ENCODE measurements at places on chromosomes 5 and 9.

DNA sequence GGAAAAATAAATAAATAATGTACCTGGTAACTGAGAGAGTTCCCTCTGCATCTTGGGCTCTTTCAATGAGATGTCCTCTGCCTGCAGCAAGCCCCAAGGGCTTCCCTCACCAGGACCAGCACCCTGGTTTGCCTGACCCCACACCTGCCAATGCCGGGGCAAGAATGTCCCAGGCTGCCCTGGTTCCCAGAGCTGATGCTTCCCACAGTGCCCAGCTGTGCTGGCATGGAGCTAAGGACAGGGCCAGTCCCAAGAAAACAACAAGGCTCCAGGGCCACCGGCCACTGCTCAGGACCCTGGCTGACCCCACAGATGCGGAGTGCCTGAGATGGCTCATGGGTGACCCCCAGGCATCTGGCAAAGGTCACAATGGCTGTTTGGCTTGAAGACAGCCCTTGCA, 123.5 kb downstream of the KCNIP1 start:
- DNase-seq, result no peak

DNA sequence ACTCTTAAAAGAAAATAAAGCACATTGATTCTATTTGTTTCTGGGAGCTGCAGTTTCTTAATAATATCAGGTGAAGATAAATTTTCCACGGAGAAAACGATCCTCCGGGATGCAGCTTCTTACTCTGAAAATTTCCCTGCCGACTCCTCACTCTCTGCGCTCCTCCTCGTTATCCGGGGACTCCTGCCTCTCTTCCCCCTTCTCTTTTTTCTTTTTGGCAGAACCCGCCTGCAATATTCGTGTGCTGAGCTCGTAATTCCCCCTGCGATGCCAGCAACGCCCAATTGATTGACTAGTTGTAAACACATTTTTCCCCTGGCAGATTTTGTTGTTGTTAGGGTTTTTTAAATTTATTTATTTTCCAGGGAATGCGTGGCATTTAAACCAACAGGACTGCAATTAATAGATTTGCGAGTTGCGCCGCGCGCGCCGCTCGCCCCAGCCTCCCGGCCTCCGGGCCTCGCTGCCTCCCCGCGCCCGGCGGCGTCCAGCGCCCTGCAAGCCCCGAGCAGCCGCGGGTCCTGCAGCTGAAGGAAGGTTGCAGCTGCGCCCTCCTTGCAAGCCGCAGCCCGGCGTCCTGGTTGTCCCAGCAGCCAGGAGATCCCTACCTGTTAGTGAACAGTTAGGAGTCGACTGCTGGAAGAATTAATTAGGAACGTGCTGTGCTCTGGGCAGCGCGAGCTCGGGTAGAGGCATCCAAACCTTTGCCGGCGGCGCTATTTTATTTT, 2.2 kb downstream of the NTNG2 start:
- no peak for DNase-seq

GRCh38 chr9:93260263-93261066, 76.5 kb downstream of the WNK2 start:
- DNase-seq, result no peak

DNA sequence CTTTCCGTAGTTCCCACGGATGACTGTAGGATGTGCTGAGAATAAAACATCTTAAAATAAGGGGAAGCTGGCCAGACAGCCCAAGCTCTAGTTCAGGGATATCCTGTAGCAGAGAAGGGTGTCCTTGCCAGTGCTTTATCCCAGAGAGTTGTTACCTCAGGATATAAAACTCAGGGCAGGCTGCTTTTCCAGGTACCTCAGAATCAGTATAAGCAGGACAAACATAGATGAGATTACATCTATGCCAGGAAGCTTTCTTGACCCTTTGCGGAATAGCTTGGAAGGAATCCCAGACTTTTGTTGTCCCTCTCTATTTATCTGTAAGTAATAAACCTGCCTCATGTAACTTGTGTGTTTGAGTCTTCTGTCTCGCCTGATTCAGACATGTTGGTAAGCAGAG, 565.7 kb downstream of the PRDM9 start:
- no peak for DNase-seq

DNA sequence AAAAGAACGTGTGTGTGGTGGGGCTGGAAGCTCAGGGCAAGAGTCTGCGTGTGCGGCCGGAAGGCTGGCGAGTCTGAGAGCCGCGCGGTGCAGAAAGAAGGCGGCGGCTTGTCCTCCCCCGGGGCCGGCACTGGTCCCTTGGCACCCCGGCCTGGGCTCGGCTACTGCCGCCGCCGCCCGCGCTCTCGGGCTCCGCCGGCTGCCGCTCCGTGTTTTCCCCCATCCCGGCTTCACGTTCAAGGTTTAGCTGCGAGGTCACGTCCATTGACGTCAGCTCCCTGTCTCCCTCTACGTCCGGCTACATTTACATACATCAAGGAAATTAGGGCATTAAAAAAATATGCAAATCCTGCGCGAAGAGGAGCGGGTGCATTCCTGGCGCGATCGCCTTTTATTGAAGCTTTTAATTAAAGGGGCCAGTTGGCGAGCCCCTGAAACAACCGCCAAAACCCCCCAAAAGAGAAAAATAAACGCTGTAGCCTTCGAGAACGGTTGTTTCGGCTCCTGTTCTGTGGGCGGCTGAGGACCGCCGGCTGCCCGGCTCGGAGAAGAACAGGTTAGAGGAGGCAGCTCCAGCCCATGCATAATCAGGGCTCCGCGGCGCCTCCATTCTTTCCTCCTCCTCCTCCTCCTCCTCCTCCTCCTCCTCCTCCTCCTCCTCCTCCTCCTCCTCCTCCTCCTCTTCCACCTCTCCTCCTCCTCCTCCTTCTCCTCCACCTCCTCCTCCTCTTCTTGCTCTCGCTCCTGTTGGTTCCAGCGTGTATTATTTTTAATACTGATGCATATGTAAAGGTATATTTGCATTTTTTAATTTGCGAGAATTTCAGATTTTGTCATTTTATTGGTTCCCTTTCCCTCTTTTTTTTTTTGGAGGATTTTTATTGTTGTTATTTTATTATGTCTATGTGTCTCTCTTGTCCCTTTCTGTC, 207.0 kb downstream of the MEF2C start:
- DNase-seq, result peak; percentile 45

Data from right cardiac atrium (tissue), 5 donors.